ENCODE measurements at places on chromosomes 6 and 20.

GRCh38 chr6:6676910-6677441 is 88.5 kb downstream of the LY86 start:
- DNase-seq = no peak

DNA sequence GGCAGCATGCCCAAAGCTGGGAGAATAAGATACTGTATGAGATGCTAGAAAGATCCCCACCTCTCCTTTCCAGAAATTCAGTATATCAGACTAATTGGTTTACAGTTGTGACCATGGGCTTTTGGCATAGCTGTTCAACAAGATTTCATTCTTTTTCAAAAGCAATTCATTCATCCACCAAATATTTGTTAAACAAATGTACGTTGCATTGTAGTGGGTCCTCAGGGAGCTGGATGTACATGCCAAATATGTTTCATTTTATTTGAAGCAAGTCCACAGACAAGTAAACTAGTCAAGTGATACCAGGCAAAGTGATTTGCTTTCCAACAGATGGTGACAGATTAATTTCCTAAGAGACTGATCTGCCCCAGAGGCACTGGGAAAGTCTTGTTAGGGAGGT is 85.8 kb upstream of the ESR1 start:
- DNase-seq = no peak

GRCh38 chr20:37235065-37235464 is 26.5 kb downstream of the GHRH start:
- no peak for DNase-seq

DNA sequence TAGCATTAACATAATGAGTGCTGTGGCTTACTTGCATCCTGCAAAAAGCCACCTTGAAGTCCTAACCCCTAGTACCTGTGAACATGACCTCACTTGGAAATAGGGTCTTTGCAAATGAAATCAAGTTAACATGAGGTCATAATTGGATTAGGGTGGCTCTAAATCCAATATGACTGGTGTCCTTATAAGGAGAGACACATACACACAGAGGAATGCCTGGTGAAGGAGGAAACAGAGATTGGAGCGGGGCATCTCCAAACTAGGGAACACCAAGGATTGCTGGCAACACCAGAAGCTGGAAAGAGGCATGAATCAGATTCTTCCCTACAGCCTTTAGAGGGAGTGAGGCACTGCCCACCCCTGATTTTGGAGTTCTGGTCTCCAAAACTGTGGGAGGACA is 17.6 kb upstream of the RPS6KA2 start:
- DNase-seq = no peak

DNA sequence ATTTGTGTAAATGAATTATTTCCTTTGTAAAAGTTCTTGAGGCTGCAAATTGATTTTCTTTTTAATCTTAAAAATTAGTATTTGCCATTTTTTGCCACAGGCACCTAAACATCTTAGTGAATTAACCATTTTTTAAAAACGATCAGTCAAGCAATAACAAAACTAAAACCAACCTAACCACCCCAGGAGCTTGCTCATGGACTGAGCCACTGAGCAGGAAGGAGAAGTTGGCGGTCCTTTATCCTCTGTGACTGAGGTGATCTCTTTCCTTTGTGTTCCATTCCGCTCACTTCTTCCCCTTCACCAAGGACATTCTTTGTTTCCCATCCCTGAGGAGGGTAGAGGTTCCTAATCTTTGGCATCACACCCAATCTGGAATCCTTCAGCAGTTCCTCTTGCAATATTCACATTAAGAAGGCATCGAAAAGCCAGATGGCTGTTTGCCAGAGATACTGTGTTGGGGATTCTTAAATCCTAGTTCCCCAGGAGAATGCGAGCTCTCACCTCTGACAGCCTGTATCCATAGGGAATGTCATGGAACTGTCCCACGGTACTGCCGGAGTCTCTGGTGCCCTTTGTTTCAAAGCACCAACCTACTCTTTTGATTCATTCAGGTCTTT is 30.5 kb downstream of the RPRD1B start:
- no peak for DNase-seq

DNA sequence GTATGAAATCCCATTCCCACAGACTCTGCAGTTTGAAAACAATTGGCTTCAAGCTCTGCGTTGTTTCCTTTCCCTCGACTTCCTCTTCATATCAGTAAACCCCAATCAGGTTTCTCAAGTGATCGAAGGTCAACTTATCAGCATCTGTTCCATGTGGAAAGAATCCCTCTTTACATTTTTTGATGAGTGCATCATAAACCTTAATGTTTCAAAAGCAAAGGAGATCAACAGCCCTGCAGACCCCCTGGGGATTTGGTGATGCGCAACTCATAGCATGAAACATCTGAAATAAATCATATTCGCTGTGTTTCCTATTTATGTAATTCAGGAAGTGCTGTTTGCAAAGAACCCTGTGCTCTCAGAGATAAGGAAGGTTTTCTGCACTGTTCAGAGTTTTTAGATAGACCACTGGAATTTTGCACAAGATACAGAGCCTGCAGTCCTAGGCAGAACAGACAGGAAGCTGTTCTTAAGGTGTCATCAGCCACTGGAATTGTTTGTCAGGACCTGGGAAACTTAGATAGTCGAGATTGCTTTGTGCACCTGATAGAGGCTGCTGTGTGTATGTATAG is 216.0 kb downstream of the HIVEP2 start:
- no peak for DNase-seq

DNA sequence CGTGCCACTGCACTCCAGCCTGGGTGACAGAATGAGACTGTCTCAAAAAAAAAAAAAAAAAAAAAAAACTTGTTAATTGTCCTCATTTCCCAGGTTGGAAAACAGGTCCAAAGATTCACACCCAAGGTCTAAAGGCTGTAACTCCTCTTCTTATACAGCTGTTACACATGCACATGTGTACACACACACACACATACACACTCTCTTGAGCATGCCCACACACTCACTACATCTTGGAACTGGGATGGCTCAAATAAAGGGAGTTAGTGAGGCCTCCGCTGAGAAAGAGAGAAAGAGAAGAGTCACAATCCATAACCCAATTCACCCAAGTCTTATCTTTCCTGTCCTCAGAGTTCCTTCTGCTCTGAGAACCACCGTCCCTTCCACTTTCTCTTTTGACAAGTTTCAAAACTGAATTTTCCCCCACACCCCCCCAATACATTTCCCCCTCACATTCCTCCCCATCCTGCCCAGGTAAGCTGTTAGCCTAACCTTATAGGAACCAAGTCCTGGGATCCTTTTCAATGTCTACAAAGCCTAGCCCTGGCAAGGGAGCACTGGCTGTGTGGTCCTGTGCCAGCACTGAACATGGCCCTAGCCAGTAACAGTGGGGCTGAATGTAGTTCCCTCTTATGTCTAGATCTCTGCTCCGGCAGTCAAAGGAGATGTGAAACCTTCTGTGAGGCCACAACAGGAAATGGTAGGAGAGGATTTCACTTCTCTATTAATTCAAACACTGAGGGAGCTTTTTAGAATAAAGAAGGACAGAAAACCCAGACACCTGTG is 3.2 kb upstream of the HLA-DMB start:
- no peak for DNase-seq

GRCh38 chr20:3251806-3252205 is 12.8 kb upstream of the SLC4A11 start:
- DNase-seq = no peak

GRCh38 chr20:15440049-15440820 is 1102.8 kb upstream of the FLRT3 start:
- DNase-seq = no peak

DNA sequence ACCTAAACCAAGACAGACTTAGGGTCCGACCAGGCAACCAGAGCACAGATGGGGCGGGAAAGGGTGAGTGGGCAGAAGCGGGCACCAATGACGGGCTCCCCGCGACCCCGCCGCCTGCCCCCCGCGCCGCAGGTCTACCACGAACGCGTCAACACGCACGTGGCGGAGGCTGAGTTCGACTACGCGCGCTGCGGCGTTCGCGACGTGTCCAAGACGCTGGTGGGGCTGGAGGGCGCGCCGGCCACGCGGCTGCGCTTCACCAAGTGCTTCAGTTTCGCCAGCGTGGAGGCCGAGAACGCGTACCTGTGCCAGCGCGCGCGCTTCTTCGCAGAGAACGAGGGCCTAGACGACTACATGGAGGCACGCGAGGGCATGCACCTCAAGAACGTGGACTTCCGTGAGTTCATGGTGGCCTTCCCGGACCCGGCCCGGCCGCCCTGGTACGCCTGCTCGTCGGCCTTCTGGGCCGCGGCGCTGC is 5.1 kb downstream of the TMEM151B start:
- DNase-seq = no peak

DNA sequence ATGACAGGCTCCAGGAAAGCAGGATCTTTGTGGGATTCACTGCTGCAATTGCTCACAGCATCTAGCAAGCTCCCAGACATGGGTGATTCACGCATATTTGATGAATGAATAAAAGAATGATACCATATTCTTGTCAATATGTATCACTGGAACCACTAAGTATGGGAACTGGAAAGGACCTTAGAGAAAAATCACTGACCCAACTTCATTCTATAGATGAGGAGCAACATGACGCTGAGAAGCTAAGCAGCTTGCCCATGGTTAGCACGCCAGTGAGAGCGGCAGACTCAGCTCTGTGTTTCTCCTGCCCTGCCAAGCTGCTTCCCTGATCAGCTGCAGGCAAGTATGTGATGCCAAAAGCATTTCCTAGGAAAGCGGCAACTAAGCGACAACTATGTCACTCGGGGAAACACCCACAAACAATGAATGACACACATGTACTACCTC is 66.8 kb downstream of the PPP1R3G start:
- DNase-seq = no peak

DNA sequence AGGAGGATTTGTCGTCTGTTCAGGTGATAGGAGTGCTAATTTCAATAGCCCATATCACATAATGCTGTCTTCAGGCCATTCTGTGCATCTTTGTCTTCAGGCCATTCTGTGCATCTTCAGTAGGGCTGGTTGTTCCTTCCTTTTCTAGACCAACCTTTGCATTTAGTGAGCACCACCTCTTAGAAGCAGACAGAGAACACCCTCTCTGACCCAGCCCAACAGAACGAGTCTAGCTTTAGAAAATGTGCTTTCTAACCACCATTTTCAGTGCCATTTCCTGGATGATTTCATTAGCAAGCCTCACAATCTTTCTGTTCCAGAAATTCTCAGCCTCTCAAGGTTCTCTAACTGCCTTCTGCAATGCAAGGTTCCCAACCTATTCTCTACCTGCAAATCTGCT is 215.3 kb upstream of the KCNQ5 start:
- DNase-seq = no peak

DNA sequence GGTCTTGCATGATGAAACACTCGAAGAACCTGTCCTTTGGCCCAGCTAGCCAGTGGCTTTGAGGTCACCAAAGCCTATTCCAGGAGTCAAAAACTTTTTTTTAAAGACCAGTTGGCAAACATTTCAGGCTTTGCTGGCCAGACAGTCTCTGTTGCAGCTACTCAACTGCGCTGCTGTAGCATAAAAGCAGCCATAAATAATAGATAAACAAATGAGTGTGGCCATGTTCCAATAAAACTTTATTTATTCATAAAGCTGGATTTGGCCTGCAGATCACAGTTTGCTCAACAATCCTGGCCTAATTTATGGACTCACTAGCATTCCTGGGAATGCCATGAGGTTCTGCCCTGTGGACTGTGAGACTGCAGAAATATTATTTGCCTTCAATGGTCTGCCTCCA is 68.8 kb upstream of the LTV1 start:
- DNase-seq = no peak

- no peak for DNase-seq
Observed at GRCh38 chr20:4111440-4112411, 96.4 kb upstream of the RNF24 start.

- no peak for DNase-seq
Observed at GRCh38 chr20:51467956-51468626, 74.4 kb downstream of the NFATC2 start.

DNA sequence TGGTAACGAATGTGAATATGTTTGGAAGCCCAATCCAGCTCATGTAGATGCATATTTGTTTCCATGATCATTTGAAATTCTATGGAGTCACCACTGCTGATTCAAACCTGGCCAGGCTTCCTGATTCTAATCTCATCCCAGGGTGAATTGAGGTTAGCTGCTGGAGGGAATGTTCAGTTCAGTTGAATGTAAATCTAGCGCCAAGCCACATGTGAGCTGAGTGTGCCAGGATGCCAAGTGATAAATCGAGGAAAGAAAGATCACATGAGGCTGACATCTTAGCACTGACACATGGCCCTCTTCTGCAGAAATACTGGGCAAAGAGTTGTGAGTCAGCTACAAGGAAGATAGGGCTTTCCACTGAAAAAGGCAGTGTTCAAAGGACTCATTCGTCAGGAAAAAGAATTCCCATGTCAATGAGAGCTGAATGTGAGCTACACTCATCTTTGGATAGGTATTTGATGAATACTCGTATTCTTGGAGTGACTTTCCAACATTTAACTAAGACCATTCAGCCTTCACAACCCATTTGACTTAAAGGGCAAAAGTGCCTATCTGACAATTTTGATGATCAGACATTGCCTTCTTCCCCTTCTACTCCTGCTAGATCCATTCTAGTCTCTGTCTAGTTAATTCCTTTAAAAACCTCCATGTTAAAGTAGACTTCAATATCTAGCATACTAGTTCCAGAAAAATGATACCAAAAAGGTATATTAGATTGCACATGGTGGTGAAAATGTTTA is 172.1 kb downstream of the MTFR2 start:
- no peak for DNase-seq

DNA sequence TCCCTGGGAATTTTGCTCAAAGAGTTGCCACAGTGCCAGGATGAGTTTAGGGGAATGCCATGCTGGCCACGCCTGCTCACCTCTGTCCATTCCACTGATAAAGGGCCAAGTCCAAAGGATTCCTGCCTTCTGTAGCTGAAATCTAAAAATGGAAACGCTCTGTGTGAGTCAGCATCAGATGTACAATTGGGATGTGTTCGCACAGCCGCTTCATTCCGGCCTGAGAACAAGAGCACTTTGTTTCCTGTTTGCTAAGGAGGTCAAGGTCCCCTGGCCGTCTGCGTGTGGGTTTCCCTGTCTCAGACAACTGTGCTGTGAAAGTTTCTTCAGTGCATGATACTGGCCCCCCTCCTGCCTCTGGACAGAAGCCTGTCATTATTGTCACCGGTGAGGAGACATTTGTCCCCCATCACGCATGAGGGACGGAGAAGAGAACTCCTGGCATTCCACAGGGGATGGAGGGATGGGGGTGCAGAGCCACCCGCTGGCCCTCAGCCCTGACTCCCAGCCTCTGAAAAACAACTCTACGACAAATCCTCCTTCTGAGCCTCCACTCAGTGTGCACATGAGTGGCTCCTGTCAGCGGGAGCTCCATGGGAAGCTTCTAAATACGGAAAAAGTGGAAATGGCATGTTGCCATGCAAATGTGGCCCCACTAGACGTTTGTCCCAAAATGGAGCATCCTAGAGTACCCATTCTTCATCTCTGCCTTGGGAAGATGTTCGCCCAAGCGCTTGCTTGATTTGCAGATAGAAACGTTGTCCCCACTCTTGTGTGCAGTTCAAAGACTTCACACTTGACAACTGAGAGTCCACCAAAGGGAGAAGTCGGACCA is 143.5 kb upstream of the AFDN start:
- DNase-seq = no peak
